Activated CD4-positive, alpha-beta T cell treated with anti-CD3 and anti-CD28 coated beads, Interleukin-2, amount 50 U/mL, for 24 hours (primary cell): ENCODE measurements at places on chromosomes 1 and 21.
A peak's percentile ranks its signal among the peaks of the same experiment; 100 is the strongest.

DNA sequence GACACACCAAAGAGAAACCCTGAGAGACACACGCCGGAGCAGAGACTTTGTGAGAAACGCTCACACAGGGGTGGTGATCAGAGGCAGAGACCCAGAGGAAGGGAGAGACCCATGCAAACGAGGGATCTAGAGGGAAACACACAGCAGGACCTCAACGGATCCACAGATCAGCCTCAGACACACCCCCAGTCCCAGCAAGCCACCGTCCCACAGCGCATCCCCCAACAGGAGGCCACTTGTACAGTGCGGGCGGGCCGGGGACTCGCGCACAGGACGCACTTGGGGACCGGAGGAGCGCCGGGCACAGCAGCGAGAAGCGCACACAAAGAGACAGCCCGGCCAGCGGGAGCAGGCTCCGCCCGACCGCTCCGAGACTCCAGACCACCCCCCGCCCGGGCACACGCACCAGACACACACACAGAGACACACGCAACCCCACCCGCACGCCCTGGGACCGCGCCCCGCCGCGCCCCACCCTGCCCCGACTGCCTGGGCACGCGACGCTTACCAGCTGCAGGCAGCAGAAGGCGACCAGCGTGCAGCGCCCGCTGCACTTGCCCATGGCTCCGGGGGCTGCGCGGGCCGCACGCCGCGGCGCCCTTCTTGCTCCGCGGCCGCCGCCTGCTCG, 587 bp downstream of the NKAIN1 start:
- no peak for DNase-seq

GRCh38 chr21:42456457-42456856, 39.6 kb downstream of the RSPH1 start:
- DNase-seq = peak; percentile 57

DNA sequence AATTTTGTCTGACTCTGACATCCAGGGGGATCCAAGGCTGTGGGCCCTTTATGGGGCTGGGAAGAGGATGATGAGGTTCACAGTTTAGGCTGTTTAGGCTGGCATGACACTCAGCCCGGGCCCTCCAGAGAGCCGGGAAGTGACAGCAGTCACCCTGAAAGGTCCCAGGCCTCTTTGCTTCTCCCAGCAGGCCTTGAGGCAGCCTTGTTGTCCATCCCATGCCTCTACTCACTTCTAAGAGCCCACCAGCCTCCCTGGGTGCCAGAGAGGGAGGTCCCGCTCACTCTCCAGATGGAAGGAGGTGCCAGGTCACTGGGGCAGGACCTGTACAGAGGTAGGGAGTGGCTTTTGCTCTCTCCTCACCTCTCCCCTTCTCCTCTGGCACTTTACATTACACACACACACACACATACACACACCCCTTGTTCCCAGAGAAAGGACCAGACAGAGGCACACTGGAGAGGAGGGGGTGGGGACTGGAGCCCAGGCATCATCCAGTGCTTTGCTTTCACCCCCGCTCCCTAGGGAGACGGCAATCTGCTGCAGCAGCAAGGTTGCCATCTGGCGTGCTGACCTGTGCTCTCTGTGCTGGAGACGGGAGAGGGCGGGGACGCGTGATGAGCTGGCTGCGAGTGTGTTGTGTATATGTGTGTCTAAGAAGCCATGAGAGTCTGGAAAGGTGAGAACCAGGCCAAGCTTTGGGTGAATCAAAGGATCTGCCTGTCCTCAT, 4.6 kb downstream of the KLHDC8A start:
- no peak for DNase-seq

- no peak for DNase-seq
These were observed 87.8 kb downstream of the ADCY10 start for GRCh38 chr1:167826127-167826526.

DNA sequence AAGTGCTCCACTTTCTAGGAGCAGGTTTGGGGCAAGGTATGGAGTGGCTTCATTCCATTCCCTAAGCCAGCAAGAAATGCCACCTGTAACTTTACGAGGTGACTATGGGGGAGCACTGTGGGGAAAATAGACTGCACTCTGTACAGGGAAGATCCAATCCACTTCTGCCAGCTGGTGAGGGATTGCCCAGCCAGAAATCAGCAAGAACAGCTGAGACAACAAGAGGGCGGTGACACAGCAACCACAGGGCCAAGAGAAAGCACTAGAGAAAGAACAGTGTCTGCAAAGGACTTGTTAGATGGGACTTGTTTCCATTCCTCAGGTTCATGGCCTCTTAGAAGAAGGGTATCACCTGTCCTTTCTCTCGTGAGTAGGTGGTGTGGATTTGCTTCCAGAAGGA, 19.6 kb downstream of the CAPN8 start:
- no peak for DNase-seq
